NCI-H510A treated with DMSO at 0.1 percent for 48 hours (cell line): ENCODE measurements at places on chromosomes 16 and 17.

DNA sequence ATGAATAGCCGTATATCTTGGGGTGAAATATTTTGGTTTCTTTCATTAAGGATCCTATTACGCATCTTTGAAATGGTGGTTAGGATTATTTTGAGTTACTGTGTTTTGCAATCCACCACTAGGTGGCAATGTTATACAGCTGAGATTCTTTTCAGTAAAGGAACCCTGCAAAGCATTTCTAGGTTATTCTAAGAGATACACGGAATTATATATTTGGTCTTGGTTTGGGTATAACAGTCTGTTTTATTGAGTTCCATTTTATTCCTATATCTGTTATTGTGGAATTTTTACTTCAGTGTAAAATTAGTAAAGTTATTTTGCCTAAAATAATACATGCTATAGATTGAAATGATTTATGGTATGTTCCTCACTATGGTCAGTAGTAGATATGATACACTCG, 62.9 kb upstream of the CPHXL start:
- DNase-seq: peak; percentile 52

DNA sequence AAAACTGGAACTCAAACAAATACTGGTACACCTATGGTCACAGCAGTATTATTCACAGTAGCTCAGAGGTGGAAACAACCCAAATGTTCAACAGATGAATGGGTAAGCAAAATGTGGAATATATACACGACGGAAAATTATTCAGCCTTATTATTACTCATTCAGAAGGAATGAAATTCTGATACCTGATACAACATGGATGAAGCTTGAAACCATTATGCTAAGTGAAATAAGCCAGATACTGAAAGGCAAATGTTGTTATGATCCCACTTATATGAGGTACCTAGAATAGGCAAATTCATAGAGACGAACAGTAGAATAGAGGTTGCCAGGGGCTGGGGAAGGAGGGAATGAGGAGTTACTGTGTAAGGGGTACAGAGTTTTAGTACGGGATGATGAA, 27.1 kb upstream of the MYLK3 start:
- no peak for DNase-seq

DNA sequence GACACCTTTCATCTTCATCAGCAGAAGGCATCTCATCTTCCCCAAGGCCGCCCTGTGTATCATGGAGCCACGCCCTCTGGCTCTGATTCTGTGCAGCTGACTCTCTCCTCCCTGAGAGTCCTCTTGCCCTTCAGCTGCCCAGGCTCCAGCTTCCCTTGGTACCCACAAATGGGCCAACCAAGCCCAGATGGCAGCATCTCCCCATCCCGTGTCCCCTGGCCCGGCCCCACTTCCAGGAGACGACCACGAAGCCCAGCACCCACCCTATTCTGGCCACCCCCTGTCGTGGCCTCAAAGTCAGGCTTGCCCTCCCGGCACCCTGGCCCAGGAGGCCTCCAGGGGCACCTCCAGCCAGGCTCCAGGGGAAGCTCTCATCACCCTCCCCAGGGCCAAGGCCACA, 31.3 kb upstream of the KSR1 start:
- no peak for DNase-seq

DNA sequence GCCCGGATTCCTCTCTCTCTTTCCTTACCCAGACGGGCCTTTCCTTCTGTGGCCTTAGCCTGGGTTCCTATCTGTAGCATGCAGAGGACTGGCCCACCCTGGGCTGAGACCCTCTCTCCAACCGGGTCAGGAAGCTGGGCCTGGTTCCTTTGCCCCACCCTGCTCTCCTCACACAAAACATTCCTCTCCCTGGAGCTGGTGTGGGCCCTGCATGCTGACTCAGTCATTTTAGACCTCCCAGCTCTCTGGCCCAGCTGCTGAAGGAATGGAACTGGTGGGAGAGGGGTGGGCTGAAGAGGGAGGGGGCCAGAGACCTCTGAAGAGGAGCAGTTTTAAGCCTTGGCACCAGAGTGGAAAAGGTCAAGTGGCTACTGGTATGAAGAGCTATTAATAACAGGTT, 957 bp downstream of the MYL4 start:
- DNase-seq: no peak

DNA sequence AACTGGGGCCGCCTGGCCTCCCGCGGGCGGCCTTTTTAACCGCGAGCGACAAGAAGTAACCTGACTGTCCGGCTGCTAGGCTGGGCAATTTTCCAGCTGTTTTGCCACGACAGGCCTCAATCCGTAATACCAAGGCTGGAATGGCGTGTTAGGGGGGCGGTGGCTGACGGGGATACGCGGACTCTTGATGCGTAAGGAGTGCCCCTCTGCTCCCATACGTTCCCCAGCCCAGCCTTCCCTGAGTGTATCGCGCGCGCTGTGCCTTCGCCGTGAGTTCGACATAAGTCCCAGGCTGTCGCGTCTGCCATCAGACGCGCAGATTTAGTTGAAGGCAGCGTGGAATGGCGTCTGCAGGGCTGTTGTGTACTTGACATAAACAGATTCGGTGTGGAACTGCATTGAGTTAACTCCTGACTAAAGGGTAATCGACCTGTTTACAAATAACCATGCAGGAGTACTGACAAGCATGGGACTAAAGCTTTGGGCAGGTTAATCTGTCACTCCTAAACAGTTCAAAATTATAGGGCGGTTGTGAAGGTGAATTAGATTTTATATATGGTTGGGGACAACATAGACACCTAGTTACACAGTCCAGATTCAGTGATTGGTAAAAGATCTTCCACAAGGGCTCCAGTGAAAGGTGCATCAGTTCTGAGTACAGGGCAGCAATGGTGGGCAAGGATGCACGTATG, 16.6 kb upstream of the ERN1 start:
- DNase-seq: peak; percentile 51

- no peak for DNase-seq
These were observed 38.4 kb upstream of the IRF8 start for GRCh38 chr16:85860413-85861094.

DNA sequence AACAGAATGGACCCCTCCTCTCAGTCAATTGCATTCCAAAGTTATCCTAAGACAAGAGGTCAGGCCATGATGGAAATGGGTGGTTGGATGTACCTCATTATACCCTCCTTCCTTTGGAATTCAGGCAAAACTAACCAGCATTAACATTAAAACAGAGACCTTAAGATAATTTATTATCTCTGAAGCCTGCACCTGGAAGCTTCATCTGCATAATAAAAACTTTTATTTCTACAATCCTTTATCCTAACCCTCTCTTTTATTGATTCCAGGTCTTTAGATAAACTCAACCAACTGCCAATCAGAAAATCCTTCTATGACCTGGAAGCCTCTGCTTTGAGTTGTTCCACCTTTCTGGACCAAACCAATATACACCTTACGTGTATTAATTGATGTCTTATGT, 49.0 kb downstream of the ACSM1 start:
- no peak for DNase-seq
